Left renal cortex interstitium (tissue), 4 donors: ENCODE measurements at places on chromosomes 6 and 20. TPM values are rescaled to one million over a fixed set of nuclear protein-coding genes. Genes with fewer than 3 reads are reported as not detected.

DNA sequence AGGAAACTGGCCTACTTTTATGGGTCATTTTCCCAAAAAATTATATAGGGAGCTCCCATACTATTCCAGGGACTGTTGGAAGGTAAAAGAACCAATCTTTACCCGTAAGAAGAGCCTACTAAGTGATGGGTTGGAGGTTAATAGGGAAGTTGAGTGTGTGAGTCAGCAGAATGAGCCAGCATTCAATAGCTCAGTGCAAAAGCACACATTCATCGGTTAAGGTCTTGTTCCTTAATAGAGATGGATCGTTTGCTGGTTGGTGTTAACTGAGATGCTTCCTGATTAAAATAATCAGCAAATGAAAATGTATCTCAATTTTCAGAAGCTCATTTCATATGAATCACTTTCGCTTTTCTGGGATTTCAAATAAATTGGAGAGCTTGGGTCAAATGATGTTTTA is 115.3 kb upstream of the MRPS10 start:
- DNase-seq, result no peak

Gene HLA-DRB5
- polyA plus RNA-seq, result 15.4 TPM

DNA sequence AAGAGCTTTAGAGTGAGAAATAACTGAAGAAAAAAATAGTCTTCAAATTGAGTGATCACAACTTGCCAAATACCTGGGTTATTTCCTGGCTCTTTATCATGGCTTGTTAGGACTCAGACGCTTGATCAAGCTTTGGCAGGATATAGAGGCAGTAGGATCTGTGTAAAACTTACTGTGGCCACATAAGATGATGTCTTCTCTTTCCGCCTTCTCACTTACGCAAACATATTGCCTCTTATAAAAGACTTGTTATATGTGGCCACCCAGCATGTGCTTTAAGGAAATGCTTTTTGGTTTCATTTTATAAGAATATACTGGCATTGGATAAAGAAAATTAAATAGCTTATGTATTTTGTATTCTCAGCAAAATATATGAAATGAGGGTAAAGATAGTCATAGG is 101.8 kb upstream of the AKIRIN2 start:
- no peak for DNase-seq

Gene MAS1
- polyA plus RNA-seq, result 0.03 TPM

Gene FAM162B
- polyA plus RNA-seq, result 7.4 TPM

GRCh38 chr20:48659858-48660257 is 167.9 kb downstream of the PREX1 start:
- no peak for DNase-seq

GRCh38 chr6:33985947-33986346 is 159.9 kb downstream of the GRM4 start:
- no peak for DNase-seq

Gene BANF2
- polyA plus RNA-seq, result not detected

GRCh38 chr20:3659492-3660261 is 3.5 kb downstream of the GFRA4 start:
- DNase-seq, result no peak

DNA sequence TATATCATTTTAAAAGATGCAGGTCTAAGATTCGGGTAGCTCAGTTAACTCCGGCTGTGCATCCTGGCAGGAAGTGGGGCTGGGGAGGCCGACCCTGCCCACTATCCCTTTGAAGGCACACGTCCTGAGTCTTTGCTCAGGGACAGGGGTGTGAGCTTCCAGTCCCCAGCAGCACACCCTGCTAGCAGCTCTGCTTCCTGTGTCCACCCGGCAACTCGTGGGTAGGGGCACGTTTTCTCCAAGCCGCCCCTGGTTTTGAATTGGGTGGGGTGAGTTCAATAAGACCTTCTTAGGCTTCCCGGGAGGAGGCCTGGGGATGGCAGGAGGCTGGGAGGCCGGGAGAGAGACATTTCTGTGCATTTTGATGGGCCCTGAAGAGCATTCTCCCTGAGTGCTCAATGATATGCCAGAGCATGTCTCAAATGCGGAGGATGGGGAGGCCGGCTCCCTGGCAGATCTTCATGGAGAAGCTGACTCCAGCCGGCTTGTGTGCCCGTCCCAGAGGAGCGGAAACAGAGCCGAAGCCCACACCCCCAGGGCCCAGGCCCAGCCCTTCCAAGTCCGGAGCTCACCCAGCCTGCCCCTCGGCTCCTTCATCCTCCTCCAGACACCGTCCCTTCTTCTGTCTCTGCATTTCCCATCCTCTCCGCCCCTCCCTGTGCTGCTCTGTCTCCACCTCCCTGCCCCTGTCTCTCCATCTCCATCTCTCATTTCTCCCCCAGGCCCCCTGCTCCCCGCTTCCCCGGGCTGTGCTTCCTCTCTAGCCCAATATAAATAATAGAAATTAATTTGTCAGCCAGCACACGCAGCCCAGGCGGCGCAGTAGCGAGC is 36.3 kb upstream of the ZFAND3 start:
- no peak for DNase-seq

DNA sequence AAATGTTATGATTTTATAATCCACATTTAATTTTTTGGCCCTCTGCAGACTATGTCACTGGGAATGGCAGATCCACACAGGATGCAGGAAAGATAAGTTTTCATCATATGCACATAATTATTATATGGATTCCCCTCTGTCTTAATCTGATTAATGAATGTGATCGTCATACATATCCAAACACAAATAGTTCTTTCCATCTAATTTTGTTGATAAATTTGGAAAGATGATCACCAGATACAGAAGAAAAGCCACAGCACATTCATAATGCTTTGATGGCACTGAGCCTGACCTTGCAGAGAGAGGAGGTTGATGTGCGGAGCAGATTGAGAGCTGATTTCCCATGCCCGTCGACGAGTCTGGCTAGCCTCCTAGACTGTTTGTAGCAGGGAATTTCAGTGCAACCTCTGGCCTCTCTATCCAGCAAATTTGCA is 471.5 kb downstream of the EPM2A start:
- no peak for DNase-seq

DNA sequence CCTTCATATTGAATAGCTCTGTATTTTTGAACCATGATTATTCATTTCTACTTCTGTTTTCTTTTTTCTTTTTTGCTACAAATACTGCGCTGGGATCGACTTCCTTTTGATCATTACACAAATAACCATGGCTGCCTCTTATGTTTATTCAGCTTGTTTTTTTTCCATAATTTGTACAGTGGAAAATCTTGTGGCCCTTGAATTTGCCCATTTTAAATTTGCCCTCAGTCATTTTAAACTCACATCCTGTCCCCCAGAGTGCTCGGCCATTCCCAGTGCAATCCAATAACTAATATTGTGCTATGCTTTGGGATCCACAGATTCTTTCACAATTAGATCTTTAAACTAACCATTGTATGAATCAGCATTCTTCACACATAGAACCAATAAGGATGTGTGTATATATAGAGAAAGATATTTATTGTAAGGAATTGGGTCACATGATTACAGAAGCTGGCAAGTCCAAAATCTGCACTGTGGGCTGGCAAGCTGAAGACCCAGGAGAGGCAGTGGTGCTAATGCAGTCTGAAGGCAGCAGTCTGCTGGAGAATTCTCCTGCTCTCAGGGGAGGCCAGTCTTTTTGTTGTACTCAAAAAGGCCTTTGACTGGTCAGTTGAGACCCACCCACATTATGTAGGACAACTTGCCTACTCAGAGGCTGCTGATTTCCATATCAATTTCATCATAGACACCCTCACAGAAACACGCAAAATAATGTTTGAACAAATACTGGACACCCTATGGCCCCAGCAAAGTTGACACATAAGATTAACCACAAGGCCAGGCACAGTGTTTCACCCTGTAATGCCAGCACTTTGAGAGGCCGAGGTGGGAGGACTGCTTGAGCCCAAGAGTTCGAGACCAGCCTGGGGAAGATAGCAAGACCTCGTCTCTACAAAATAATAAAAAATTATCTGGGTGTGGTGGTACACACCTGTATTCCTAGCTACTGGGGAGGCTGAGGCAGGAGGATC is 147.1 kb downstream of the MTHFD1L start:
- no peak for DNase-seq

DNA sequence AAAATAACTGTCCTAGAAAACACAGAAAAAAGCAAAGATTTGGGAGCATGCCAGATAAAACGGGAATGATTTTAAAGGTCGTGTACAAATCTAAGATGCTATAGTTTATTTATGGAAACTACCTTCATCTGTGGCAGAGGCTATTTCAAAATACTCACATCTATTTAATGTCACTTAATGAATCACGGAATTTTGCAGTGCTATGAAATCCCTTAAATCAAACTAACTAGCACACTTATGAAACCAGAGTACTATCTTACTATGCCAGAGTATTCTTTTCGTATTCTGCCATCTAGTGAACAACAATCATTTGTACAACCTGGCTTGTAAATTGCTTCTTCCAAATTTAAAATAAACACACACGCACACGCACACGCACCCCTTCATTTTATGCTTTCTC is 77.9 kb upstream of the BMP5 start:
- no peak for DNase-seq

DNA sequence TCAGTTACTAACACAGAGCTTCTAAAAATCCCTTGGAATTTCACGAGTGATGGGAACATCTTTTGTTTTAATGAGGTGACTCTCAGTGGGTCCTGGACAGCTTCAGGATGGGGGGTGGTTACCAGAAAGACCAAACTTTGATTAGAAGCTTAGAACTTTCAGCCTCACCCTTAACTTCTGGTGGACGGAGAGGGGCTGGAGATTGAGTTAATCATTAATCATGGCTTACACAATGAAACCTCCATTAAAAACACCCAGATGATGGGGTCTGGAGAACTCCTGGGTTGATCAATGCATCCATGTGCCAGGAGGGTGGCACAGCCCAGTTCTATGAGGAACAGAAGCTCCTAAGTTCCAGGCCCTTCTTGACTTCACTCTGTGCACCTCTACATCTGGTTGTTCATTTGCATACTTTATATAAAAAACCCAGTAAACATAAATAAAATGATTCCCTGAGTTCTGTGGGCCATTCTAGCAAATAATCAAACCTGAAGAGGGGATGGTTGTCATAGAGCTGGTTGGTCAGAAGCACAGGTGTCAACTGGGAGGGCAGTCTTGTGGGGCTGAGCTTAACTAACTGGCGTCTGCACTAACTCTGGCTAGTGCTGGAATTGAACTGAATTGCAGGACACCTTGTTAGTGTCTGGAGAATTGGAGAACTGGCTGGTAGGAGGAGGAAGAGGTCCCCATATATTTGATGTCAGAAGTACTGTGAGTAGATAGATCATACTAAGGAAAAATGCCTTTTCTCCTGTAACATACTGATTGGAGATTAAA is 10.3 kb downstream of the RMND1 start:
- no peak for DNase-seq
